ENCODE measurements at places on chromosomes 4 and X. TPM values are rescaled to one million over a fixed set of nuclear protein-coding genes. Genes with fewer than 3 reads are reported as not detected.

The WNK3 gene
- total RNA-seq, result 0.02 TPM

The GJB1 gene
- total RNA-seq, result 0.11 TPM

The VGLL1 gene
- total RNA-seq, result not detected

The SOX3 gene
- total RNA-seq, result not detected

The SSX5 gene
- not detected for total RNA-seq

The SPATA4 gene
- total RNA-seq, result not detected

The TBX22 gene
- total RNA-seq, result not detected

The UNC5C gene
- 0.02 TPM for total RNA-seq

The POLR2B gene
- total RNA-seq, result 134 TPM

The UGT2A1 gene
- total RNA-seq, result not detected

The ARMCX4 gene
- 0.04 TPM for total RNA-seq

The HHIP gene
- not detected for total RNA-seq

The ADGRA3 gene
- 0.51 TPM for total RNA-seq

The FOXP3 gene
- total RNA-seq, result 0.24 TPM

The SPARCL1 gene
- total RNA-seq, result 0.71 TPM

The HELQ gene
- total RNA-seq, result 11.0 TPM

The C4orf36 gene
- total RNA-seq, result not detected

The ENAM gene
- total RNA-seq, result not detected

The ARMCX2 gene
- 0.09 TPM for total RNA-seq

The MED12 gene
- 47.3 TPM for total RNA-seq

The FAM184B gene
- not detected for total RNA-seq

The ELMOD2 gene
- total RNA-seq, result 21.9 TPM

The ART3 gene
- total RNA-seq, result 0.69 TPM

The IL2 gene
- total RNA-seq, result 0.89 TPM

The SOWAHB gene
- total RNA-seq, result not detected

The ANK2 gene
- total RNA-seq, result 0.24 TPM

The PPEF1 gene
- not detected for total RNA-seq

The ZMAT1 gene
- total RNA-seq, result 0.04 TPM

The GABRB1 gene
- not detected for total RNA-seq

The STOX2 gene
- total RNA-seq, result not detected

The GPRASP3 gene
- total RNA-seq, result 1.1 TPM

The LINC00632 gene
- 0.47 TPM for total RNA-seq

The UVSSA gene
- total RNA-seq, result 12.4 TPM

The CXCL11 gene
- total RNA-seq, result 4.5 TPM

The HERC5 gene
- 0.18 TPM for total RNA-seq

The CDX4 gene
- not detected for total RNA-seq

The TENM3 gene
- 0.02 TPM for total RNA-seq

The ZDHHC15 gene
- not detected for total RNA-seq

The RASL11B gene
- 0.53 TPM for total RNA-seq

The TCEAL5 gene
- total RNA-seq, result not detected

The CCSER1 gene
- not detected for total RNA-seq

The SPANXN3 gene
- total RNA-seq, result not detected

The CLNK gene
- total RNA-seq, result not detected

The PNCK gene
- 1.9 TPM for total RNA-seq

The RAB41 gene
- not detected for total RNA-seq

The STPG2 gene
- total RNA-seq, result not detected

The PLAC8 gene
- 0.27 TPM for total RNA-seq

The MAGEC1 gene
- 37.0 TPM for total RNA-seq

The MAGEA2 gene
- total RNA-seq, result 27.5 TPM

The TMPRSS11A gene
- total RNA-seq, result not detected

The CT55 gene
- total RNA-seq, result 50.9 TPM

The TACC3 gene
- total RNA-seq, result 112 TPM

The KDM6A gene
- total RNA-seq, result 21.0 TPM

The BDH2 gene
- total RNA-seq, result 6.0 TPM

The KDR gene
- total RNA-seq, result 0.13 TPM
